Cardiac muscle cell (in vitro differentiated cells and primary cell): ENCODE measurements at places on chromosomes 2 and 18. TPM values are rescaled to one million over a fixed set of nuclear protein-coding genes. Genes with fewer than 3 reads are reported as not detected.

The RAB27B gene
- total RNA-seq = 0.09 and 0.14 TPM in 2 replicates

The LCT gene
- total RNA-seq = 0.03 TPM in 1 of 2 replicates, not detected in the other

The UPP2 gene
- total RNA-seq = not detected in 2 replicates

DNA sequence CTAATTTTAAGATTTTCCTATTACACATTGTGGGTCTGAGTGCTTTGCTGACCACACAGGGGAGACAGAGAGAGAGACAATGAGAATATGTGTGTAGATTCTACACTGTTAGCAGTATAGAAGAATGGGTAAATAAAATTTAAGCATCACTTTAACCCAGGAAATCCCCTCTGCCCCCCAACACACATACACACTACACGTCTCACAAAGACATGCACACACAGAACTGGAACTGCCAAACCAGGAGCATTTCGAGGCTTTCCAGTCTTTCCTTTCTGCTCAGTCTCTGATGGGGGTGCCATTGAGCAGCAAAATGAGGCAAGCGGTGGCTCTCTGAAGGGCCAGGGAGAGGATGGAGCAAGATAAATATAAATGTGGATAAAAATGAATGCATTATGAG is 2.5 kb downstream of the MERTK start:
- peak; percentile 41 for DNase-seq

- no peak for DNase-seq
Measured at GRCh38 chr18:28078298-28078697, 98.6 kb downstream of the CDH2 start.

- no peak for DNase-seq
Measured at GRCh38 chr2:66563473-66563872, 128.5 kb downstream of the MEIS1 start.

GRCh38 chr18:37230768-37231167 is 334.8 kb downstream of the CELF4 start:
- no peak for DNase-seq

DNA sequence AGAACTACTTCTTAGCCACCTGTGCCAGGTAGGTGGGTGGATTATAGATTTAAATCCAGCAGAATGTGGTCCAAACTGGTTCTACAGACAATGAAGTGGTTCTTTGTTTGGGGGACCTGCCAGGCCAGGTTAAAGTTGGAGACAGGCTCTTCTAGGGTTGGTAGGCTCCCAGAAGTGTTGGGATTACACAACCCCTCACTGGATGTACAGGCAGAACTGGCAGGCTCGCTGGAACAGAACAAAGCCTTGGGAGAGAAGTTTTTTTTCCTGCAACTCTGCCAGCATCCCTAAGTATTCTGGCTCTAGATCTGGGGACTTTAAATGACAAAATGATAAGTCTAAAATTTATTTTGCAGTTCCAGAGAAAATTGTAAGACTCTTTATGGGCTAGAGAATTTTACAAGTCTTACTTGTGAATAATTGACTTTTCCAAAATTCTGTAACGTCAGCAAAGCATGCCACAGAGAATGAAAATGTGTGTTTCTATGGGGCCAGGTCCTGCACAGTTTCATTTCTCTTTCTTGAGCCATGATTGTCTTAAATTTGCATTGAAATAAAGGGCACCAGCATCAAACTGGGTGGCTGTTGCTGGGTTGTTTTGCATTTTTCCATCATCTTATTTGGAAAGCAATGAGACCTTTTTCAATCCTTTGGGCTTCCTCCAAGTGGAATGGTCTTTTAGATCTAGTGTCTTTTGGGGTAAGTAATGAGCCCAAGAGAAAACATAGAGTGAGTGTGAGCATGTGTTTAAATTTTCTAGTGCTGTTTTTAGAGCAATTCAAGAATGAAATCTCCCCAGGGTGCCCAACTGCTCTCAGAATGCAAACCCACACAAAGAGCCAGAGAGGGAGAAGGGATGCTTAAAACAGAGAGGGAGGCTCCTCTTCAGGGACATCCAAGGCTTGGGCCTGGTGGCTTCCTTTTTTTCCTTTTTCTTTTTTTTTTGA is 32.4 kb upstream of the ATL2 start:
- DNase-seq = no peak

DNA sequence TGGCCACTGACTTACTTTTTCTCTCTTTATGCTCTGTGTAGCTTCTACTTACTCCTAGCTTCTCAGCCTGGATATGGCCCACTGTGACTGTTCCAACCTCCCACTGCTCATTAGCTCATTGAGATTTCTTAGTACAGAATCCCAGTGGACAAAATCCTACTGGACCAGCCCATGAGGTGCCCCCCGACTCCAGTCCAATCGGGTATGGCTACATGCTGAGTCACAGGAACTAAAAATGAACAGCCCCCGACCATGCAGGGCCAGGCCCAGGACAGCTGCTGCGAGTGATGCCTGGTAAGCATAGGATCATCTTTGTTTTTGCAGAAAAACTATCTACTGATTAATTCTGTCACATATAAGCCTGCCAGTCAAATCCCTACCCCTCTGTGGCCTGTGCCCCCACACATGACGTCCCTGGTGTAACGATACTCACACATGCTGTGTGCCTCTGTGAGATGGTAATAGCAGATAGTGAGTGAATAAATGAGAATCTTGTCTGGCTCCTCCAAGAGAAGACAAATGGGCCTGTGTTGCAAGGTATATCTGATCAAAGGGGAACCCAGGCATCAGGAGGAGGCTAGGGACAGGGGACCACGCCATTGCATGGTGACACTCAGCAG is 85.9 kb upstream of the KLF7 start:
- no peak for DNase-seq

DNA sequence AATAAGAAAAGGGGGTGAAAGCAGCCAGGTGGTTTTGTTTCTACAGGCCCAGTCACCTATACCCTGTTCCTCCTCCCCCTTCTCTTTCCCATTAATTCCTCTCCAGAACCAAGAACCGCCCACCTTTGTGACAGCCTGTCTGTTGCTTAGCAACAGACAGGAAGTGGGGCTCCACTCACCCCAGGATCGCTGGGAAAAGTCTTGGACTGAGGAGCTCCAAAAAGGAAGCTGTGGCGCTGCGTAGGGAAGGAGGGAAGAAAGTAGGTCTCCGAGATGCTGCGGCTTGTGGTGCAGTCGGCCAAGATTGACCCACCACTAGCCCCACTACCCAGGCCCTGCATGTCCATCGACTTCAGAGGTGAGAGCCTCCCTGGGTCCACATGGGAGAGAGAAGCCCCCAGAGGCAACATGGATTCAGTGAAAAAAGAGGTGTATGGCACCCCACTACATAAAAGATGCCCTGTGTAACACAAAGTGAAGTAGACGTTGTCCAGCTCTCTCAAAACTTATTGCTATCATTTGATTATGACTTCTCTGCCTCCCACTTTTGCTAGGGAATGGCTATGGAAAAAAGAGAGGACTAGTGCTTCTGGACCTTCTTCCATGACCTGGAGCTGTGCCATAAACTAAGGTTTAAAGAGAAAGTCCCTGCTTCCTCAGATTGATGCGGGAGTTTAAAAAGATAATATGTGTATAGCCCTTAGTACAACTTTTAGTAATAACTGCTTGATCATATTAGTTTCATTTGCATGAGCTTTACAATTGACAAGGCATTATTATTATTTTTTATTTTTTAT is at the start of gene FER1L5:
TSS of gene FER1L5 (plus strand) at position 201 of the 797 bp plus-strand sequence. CDS start at position 274, 73 bp downstream.
- peak; percentile 86 for DNase-seq

- DNase-seq = no peak
Measured at GRCh38 chr2:96431319-96431718, 73.8 kb downstream of the NEURL3 start.
